GM04503 (cell line): ENCODE measurements at places on chromosomes 2 and 18.

GRCh38 chr2:26615860-26616705, 25.1 kb downstream of the CIB4 start:
- no peak for DNase-seq

GRCh38 chr2:23399674-23400261, 14.8 kb downstream of the KLHL29 start:
- no peak for DNase-seq

GRCh38 chr18:49994410-49994809, 181.1 kb upstream of the ACAA2 start:
- DNase-seq = no peak

DNA sequence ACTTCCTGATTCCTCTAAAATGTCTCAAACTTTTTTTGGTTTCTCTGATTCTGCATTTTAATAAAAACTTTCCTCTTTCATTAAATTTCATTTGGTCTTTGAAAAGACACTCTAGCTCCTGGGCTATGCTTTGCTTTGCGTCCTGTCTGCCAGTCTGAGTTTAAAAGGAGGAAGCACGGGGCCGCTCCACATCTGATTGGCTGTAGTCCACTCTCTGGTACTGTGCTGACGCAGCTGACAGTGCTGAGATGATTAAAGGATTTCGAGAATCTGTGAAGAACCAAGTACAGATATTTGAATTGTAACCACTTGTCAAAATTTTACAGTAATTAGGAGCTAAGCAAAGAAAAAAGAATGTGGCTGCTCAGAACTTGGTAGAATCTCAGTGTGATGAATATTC, 199.6 kb upstream of the HNMT start:
- no peak for DNase-seq

GRCh38 chr2:9867881-9868280, 24.6 kb downstream of the TAF1B start:
- DNase-seq = no peak

GRCh38 chr2:150125708-150126107, 361.8 kb downstream of the RND3 start:
- peak; percentile 78 for DNase-seq

- no peak for DNase-seq
These were observed 160.4 kb upstream of the PID1 start for GRCh38 chr2:229431327-229431954.

GRCh38 chr2:148926981-148927401, 52.0 kb downstream of the KIF5C start:
- no peak for DNase-seq

DNA sequence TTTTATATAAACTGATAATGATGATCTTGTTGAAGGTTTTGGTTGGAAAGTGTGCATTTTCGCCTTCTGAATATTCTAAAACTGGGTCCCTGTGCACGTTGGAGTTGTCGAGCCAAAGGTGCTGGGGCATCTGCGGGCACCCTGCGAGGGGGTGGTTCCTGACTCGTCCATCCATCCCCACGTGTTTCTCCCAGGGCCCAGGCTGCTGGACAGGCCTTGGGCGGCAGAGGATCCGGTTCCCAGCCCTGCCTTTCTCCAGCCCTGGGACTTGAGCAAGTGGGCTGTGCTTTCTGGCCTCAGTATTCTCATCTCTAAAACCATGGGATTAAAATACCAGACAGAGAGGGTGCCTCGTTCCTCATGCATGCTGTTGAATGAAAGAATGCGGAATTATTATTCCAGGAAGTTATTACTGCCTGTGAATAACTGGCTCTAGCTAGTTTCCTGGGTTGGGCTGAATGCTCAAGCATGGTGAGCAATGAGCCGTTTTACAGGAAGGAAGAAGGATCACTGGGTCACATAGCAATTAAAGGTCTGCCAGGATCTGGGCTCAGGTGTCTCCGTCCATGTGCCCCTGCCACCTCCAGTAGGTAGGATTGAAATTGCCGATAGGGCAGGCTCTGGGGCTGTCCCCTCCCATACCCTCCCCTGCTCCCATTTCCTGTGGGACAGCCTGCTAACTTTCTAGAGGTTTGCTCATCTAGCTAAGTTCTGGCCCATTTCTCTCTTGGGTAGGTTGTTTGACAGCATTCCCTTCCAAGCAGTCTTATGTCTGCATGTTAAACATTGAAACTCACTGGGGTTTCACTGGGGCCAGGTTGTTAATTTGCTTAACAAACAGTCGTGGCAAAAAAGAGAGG, 77.2 kb upstream of the HS6ST1 start:
- no peak for DNase-seq

- DNase-seq = no peak
These were observed 55.4 kb upstream of the CCBE1 start for GRCh38 chr18:59752666-59753065.

DNA sequence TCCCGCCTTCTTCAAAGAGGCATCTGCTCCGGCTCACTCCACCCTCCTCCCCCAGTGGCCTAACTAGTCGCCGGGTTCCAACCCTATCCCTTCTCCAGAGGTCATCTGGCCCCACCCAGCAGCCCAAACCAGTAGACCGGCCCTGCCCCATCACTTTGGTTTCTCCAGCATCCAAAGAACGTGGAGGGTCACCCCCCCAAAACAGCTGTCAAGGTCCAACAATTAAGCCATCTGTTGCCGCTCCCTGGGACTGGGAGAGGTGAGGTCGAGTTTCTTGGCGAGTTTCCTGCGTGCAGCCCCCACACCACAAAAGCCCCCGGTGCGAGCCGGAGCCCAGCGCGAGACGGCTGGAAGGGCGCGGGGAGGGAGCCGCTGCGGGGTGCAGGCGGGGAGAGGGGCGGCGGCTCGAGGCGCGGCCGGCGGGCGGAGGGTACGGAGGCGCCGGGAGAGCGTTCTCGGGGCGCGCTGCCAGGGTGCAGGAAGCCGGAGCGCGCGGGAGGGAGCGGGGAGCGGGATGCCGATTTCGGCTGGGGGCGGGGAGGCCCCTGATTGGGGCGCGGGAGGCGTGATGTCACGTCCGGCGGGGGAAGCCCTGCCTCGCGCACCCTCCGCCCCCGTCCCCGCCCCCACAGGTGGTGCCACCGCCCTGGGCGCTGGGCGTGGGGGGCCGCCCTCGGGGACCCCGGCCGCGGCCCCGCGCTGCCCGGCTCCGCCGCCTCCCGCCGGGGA, 571 bp upstream of the GPC1 start:
- DNase-seq = peak; percentile 55

DNA sequence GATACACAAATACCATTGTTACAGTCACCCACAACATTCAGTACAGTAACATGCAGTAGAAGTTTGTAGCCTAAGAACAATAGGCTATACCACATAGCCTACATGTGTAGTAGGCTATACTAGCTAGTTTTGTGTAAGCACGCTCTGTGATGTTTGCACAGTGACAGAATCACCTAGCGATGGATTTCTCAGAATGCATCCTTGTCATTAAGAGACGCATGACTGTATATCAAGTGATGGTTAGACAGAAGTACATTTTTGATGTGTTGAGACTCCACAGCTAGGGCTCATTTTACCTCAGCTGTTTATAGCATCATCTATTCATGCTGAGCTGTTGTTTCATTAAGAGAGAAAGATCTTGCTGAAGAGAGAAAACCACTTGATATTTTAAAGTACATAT, 19.4 kb downstream of the PLEKHA3 start:
- no peak for DNase-seq

DNA sequence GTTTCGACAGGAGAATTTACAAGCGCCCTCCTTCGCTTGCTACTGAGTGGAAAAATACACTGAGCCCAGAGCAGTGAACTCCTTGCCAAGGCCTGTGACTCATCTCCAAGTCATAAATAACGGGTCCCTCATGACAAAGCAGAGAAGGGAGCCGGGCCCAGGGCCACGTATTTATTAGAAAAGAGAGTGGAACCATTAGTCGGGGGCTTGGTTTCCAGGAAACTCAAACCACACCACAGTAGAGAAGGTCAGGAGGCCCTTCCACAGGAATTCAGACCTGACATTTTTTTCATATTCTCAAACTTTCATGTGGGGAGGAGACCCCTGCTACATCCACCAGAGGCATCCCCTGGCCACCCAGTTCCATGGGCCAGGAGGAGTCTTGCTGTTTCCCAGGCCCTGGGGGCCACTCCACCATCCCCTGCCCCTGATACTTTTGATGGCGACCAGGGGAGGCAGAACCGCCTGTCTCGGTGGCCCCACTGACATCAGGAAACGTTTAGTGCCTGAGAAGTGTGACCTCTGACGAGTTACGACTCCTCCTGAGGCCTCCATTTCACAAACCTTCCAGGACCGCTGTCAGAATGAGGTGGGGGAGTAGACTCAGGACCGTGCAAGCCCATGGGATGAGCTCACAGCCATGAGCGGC, 289.7 kb downstream of the DYSF start:
- DNase-seq = peak; percentile 68

GRCh38 chr2:186697536-186697935, 3.7 kb downstream of the FAM171B start:
- DNase-seq = no peak

GRCh38 chr2:151730262-151730975, 3.9 kb downstream of the NEB start:
- peak; percentile 60 for DNase-seq

GRCh38 chr2:43637030-43637803, at the start of gene PLEKHH2:
Gene PLEKHH2 (plus strand): TSS chr2:43637260. CDS start chr2:43644674, 7,414 bp downstream.
- DNase-seq = no peak

- DNase-seq = no peak
These were observed 51.4 kb upstream of the APCDD1 start for GRCh38 chr18:10402871-10403559.

DNA sequence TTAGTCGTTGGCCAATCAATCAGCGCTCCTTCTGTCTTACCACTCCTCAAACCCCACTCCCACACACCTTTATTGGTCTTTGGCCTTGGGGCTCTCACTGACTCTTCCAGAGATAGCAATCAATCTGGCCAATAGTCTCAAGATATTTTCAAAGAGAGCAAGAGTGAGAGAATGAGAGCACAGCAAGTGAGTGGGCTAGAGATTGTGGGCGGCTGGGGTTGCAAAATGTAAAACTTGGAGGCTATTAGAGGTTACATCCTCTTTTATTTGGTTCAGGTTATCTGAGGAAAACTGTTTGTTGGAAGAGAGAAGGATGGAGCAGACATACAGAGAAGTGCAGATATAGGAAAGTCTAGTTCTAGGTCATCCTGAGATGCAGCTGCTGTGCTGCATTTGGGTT, 32.8 kb downstream of the TACR1 start:
- no peak for DNase-seq

- DNase-seq = no peak
These were observed 382.6 kb downstream of the EPHA4 start for GRCh38 chr2:221189431-221190067.

GRCh38 chr2:239316562-239317465, 84.0 kb downstream of the HDAC4 start:
- DNase-seq = no peak

GRCh38 chr2:63054841-63055225, 4.2 kb downstream of the OTX1 start:
- DNase-seq = no peak

DNA sequence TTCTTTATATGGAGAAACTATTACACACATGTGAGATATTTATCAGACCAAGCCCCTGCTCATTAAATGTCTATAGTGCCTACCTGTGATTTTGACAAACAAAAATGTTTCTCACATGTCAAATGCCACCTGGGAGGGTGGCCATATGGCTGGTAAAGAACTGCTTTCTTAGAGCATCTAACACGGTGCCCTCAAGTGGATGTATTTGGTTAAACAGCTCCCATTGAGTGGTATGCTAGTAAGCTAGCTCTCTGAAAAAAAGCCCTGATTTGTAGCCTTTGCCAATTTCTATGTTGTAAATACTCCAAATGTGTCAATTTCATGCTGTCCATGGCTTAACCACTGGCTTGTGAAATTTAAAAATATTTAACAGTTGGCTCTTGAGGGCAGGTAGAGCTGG, 94.6 kb downstream of the PMAIP1 start:
- no peak for DNase-seq

- no peak for DNase-seq
These were observed 32.4 kb upstream of the ITPRID2 start for GRCh38 chr2:181859123-181859522.

- DNase-seq = no peak
These were observed 150.4 kb downstream of the HDAC4 start for GRCh38 chr2:239250216-239251081.

DNA sequence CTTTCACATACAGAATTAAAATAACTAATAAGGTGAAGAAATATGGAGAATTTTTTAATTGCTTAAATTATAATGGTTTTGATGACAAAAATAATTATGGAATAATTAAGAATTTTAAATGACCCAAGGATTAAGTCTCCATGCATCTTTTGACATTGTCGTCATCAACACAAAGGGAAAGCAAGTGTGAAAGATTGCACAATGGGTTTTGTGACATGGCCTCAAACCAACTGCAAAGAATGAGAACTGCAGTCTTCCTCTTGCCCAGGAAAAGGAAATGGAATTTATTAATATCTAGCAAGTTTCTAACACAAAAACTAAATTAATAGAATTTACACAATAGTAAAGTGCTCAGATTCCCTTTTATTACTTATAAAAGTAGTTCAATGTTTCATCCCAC, 329.1 kb upstream of the PKDCC start:
- no peak for DNase-seq

GRCh38 chr2:199848389-199849130, 2.4 kb downstream of the FTCDNL1 start:
- DNase-seq = no peak

DNA sequence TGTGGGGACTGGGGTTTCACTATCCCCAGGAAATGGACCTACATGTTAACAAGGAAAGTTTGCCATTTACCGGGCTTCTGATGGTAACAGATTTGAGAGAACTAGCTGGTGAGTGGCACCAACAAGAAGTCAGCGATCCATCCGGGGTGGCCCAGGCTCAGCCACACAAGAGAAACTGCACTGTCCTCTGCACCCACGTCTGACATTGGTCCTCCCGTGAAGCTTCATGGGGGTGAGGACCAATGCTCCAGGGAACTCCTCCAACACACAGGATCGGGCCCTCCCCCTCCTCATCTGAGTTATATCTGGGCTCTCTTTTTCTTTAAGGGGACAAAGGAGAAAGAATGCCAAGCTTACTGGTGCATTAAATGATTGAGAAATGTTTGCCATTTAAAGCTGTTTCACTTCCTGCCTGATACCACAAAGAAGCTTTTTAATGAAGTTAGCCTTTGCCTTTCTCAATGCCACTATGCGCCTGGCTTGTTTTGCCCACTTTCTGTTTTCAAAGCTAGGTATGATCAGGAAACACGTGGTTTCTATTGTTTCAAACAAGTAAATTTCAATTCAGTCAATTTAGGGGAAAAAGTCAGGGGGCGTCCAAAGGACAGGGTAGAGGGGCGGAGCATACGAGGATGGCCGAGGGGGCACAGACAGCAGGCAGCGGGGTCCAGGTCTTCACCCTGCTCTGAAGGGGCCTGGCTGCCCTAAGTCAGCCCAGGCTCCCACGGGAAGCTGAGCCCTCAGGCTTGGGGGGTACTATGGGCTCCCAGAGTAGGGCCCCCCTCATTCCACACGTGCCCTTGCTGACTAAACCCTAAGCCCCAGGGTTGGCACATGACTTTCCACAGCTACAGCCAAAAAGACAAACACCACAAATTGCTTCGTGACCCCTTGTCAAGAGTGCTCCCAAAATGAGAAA, 204.0 kb upstream of the ID2 start:
- DNase-seq = no peak

- no peak for DNase-seq
These were observed 313.1 kb downstream of the PDE11A start for GRCh38 chr2:177759443-177759842.

- DNase-seq = no peak
These were observed 68.1 kb downstream of the LAMA3 start for GRCh38 chr18:23757437-23757733.

- DNase-seq = no peak
These were observed 29.0 kb upstream of the ALPP start for GRCh38 chr2:232349546-232349945.
